SHP77 (cell line): ENCODE measurements at places on chromosomes 7 and 10.

GRCh38 chr7:2776401-2776800 is 67.7 kb downstream of the GNA12 start:
- DNase-seq, result no peak

GRCh38 chr10:132248455-132249225 is 59.1 kb downstream of the STK32C start:
- DNase-seq, result peak; percentile 60

GRCh38 chr10:8533462-8533861 is 479.0 kb downstream of the GATA3 start:
- DNase-seq, result no peak

- DNase-seq, result no peak
Observed at GRCh38 chr10:20415684-20416083, 481.4 kb downstream of the NEBL start.

GRCh38 chr7:21944616-21945453 is 864 bp downstream of the CDCA7L start:
- peak; percentile 95 for DNase-seq

DNA sequence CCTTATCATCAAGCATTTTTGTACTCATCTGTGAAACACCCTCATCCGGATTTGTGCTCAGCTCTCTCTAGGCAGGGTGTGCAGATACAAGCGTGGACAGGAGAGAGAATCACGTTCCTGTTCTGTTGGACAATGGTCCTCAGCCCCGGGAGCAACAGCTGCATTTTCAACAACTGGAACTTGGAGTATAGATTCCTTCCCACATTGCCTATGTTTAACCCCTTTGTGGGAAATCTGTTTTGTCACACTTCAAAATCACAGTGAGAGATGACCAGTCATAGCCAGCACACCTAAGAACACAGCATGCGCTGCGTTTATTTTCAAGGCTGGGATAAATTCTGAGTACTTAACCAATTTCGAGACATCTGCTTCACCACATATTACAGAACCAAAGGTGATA is 32.5 kb downstream of the MAP3K8 start:
- no peak for DNase-seq

DNA sequence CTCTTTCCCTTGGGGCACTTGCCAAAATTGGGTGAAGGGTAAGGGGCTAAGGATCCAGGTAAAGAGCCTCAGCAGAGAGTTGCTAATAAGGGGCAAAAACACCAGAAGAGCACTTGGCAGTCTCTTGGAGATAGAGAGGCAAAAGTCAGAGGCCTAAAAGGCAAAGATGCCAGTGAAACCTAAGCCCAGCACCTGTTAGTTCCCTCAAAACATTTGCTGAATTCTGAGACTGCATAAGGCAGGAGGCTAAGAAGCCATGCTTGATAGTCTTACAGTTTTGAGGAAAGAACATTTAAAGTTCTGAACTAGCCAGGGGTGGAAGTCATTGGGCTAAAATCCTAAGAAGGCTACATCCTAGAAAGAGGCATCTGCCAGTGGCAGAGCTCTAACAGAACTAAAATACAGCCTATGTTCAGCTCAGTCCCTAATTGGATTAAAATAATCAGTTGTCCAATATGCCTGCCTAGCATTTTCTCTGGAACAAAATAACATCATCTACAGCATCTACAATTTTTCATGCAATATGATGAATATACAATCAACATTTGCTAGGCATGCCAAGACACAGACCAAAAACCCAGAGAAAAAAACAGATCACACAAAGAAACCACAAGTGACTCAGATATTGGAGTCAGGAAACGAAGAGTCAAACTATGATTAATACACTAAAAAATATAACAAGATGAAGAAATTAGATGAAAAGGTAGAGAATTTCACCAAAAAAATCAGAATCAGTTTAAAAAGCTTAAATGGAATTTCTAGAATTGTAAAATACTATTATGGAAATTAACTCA is 7.7 kb downstream of the HTR7 start:
- no peak for DNase-seq

- DNase-seq, result no peak
Observed at GRCh38 chr7:157355784-157356511, 19.1 kb downstream of the DNAJB6 start.

GRCh38 chr10:123187781-123188180 is 33.6 kb downstream of the BUB3 start:
- DNase-seq, result no peak

- no peak for DNase-seq
Observed at GRCh38 chr7:30884881-30885280, 26.8 kb upstream of the AQP1 start.

DNA sequence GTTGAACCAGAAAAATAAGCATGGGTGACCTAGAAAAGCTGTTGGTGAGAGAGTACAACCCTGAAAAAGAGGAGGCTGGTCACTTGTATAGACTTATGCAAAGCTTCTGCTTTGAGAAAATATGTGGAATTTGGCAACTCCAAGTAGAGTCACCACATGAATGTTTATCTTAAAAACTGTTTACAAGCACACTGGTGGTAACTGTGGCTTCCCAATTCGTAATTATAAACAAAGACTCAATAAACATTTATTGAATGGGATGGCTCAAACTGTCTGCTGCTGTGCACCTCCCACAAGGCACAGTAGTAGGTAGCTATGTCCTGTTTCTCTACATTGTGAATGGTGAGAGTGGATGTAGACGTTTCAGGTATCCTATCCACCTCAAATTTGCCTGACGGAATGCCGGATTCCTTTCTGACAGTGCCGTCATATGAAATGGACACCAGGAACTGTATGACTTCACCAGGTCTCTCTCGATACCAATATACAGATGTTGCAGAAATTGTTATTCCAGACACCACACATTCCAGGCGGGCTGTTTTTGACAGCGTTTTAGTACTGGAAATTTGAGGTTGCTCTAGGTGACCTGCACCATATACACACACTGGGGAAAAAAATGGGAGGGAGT is 43.4 kb upstream of the TARP start:
- no peak for DNase-seq

DNA sequence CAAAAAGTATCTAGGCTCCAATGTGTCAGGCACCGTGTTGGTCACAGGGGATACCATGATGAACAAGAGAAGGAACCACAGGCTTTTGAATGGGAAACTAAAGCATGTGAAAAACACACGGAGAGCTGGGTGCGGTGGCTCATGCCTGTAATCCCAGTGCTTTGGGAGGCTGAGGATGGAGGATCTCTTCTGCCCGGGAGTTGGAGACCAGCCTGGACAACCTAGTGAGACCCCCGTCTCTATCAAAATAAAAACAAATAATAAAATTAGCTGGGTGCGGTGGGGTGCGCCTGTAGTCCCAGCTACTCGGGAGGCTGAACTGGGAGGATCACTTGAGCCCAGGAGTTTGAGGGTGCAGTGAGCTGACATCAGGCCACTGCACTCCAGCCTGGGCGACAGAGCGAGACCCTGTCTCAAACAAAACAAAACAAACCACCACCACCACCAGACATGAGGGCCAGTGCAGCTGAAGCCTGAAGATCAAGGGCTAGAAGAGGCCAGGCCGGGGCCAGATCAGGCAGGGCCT is 611 bp upstream of the COPS6 start:
- no peak for DNase-seq

DNA sequence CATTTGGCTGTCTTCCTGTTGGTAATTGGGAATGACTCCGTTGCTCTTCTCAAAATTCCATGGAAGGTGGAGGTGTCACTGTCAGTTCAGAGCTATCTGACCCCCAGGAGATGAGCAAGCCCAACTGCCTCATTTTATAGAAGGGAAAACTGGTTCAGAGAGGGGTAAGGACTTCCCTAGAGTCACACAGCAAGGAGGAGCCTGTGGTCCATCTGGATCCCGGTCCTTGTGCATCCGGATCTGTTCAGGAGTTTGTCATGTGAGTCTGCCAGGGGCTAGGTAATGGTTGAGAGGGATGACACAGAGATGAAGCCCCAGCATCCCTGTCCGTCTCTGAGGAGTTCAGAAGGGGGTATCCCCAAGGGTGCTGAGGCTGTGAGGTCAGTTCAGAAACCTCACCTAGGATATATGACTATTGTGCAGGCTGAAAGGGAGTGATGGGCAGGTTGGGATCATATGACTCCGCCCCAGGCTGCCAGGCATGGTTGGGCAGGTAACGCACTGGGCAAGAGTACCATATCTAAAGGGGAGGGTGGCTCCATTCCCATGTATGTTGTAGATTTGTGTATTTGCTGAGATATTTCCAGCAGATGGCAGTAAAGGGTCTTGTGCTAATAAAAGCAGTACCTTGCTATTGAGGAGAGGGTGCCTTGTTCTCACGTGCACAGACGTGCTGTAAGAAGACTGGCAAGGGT is 16.0 kb upstream of the SLC29A3 start:
- peak; percentile 48 for DNase-seq

DNA sequence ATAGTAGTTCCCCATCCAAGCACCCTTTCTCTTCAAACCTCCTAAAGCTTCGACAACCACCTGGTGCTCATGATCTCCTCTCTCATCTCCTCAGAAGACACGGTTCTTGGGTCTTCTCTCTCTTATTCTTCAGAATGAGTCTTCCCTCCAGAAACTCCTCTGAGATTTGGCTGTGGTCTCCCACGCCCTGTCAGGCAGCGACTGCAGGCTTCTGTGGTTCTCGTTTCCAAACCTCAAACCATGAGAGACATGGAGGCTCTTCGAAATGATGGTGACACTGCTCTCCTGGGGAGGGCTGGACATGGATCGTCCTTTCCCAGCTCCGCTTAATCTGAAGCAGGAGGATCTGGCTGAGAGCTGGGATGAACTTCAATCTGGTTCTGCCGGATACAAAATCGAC is 78.6 kb upstream of the PITRM1 start:
- no peak for DNase-seq

- no peak for DNase-seq
Observed at GRCh38 chr10:63751836-63752235, 230.6 kb downstream of the REEP3 start.

DNA sequence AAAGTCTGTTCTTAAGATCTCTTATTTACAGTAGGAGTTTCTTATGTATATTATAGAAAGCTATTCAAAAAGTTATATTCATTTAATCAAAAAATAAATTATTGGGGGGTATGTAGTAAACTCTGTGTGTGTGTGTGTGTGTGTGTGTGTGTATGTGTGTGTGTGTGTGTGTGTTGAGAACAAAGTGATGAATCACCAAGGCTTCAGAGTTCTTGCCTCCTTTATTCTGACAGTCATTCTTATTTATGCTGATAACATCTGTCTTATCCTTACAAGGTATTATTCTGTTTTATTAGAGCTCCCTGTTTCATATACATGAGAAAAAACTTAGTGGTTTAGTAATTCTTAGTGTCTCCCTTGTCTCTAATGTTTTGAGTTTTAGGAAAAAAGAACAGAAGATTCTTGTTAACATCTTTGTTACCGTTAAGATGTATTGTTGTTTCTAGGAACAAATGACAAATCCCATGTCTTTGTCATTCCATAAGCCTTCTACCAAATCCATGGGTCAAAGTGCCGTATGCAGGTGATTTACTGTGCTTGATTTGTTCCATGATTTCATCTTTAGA is 424.0 kb downstream of the EXOC4 start:
- DNase-seq, result no peak
